ENCODE measurements at places on chromosomes 1 and 21. TPM values are rescaled to one million over a fixed set of nuclear protein-coding genes. Genes with fewer than 3 reads are reported as not detected.

- no peak for DNase-seq
Measured at GRCh38 chr1:154406886-154407197, 1.7 kb downstream of the IL6R start.

DNA sequence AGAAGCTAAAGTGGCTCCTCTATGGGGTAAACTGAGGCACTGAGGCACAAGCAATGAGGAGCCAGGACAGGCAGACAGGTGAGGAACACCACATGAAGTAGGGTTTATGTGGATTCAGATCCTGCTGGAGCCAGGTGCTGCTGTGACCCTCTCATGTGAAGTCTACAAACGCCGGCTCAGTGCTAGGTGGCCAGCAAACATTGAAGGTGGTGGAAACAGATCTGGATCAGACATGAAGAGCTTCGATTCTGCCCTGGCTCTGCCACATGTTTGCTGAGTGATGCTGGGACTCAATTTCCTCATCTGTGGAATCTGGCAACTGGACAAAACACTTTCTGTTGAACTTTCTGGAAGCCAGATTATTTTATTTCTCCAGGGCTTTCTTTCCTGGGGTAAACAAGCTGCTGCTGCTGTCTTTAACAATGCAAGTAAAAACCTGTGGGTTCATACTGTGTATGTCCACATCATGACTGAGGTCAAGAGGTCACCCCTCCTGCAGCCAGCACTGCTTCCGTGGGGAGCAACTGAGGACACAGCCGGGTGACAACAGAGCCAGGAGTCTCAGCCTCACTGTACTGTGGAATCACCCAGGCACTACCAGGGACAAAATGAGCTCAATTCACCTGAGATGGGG, 33.3 kb downstream of the HMGB4 start:
- DNase-seq: no peak

DNA sequence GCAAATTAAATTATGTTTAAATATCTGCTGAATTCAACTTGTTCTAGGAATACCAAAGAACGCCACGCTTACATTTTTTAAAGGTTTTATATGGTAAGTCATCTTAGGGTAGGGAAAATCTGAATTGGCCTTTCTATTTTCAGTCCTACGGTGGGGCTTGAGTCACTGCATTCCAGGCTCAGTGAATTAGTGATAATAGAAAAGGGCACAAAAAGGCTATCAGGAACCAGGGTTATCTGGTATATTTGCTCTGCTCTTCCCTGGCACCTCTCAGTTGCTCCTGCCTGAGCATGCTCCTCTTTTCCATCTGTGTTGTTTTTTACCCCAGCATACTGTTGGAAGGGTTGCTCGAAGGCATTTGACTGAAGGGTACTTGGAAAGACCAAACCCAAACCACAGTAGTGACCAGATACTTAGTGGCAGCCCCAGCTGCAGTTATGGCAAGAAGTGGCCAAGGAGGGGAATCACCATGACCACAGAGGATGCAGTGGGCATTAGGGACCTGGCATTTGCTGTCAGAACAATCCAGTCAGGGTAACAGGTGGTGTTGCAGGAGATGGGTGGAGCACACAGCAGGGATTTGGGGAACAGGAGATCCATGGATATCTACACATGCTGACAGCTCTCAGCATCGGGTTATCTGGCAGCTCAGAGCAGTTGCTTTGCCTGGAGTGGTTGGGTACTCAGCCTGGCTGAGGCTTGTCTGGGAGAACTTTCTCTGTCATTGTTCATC, 2.3 kb downstream of the OVAAL start:
- DNase-seq: no peak

DNA sequence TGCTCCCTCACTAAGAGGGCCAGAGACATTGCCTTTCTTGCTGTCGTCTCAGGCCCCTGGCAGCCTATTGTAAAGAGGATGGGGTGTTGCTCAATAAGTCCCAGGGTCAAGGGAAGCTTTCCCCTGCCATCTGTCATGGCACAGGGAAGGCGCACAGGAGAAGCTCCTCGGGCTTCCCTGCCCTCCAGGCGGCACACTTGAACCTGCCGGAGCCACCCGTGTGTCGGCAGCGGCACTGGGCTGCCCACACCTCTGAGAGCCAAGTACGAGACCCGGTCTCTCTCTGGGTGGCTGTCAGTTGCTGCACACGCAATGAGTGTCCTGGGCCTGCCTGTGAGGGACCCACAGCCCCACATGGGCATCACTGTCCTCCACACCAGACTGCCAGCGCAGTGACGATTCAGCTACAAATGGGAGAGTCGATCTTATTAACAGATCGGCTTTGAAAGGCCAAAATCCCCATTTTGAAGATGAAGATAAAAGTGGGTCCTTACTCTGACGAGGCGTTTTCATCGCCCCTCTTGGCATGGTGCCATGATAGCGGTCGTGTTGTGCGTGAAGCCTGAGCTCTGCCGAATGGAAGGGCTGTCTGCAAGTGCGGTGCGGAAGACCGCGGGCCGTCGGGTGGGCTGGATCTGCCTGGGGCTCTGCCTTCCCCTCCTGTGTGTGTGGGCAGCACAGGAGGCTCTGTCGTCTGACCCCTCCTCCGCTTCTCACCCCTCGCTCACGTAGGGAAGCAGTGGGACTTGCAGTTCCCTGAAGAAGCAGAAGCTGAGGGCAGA, 29.2 kb upstream of the PDXK start:
- no peak for DNase-seq

RABIF gene
- total RNA-seq: 16.5 TPM

IQGAP3 gene
- 0.07 TPM for total RNA-seq

GRCh38 chr1:9850442-9851162, 26.8 kb upstream of the CLSTN1 start:
- no peak for DNase-seq

ACTA1 gene
- total RNA-seq: not detected
